ENCODE measurements at places on chromosomes 1 and 21.

DNA sequence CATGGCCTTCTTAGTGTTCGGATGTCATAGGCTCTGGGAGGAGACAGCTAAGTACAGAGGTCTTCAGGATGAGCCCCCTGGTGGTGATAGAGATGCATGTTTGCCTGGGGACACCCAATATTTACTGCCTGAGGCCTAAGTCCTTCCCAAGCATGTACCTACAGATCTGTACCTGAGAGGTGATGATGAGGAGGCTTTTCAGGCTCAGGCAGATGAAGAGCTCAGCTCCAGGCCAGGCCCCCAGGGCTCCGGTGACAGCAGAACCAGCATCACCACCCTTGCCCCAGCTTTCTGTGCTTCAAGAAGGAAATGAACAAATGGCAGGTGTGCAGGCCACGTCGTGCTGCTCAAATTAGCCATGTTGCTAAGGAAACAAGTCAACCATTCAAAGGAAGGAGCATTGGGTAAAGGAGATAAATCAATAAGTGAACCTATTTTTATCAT lies 21.1 kb downstream of the CACNA1E start:
- DNase-seq, result no peak

DNA sequence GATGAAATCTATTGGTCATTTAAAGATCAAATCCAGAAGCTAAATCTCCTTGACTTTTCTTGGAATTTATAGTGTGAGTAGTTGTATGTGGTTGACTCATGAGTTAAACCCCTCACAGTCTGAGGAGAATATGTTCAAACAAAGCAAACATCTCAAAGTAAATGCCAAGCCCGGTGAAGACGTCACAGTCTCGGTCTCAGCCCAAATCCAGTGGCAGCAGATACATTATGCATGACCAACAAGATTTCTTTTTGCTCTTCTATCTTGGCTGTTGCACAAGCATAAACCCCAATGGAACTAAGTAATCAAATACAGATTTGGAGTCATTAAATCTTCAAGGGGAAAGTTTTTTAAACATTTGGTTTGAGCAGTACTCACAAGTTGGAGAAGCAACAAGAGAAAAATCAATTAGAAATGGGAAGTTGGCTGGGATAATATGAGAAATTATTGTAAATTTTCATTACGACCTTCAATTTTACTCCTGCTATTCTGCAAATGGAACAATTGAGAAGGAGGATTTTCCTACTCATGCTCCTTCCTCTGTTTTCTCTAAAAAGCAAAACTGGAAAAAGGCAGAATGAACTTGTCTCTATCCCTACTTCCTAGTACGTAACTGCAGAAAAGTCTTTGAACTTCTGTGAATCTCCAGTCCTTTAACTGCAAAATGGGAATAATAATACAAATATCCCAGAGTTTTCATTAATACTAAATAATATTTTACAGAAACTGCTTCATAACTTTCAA lies 575.8 kb downstream of the NUF2 start:
- no peak for DNase-seq

DNA sequence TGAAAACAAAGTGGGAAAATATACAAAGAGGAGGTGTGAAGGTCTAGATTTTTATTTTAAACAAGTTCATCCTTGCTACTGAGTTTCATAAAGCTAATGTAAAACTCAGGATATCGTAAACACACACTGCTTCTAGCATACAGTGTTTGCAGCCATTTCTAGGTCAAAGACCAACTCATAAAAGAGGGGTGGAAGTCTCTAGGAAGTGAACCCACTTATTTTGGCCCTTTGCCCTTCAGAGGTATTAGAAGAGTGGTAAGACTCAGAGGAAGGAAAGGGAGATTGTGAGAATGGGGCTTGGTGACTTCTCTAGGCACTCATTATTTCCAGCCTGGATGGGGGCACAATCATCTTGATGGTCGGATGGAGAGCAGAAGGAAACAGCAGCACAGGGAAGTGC lies 91.2 kb downstream of the TNFSF18 start:
- no peak for DNase-seq

DNA sequence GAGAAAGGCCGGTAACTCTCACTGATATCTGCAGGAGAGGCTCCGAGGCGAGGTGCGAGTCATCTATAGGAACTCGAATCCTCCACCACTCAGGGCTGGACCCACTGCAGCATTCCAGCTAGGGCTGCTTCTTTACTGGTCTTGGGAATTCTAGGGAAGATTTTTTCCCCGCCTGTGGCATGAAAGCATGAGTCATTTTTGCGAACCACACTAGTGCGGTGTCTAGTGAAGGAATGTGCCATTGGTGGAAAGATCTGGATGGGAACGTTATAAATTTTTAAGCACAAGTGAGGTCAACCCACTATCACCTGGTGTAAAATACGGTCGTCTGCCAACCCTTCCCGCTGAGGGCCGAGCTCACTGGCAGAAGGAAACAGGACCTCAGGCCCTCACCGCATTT lies 49.7 kb downstream of the SYF2 start:
- peak; percentile 71 for DNase-seq

DNA sequence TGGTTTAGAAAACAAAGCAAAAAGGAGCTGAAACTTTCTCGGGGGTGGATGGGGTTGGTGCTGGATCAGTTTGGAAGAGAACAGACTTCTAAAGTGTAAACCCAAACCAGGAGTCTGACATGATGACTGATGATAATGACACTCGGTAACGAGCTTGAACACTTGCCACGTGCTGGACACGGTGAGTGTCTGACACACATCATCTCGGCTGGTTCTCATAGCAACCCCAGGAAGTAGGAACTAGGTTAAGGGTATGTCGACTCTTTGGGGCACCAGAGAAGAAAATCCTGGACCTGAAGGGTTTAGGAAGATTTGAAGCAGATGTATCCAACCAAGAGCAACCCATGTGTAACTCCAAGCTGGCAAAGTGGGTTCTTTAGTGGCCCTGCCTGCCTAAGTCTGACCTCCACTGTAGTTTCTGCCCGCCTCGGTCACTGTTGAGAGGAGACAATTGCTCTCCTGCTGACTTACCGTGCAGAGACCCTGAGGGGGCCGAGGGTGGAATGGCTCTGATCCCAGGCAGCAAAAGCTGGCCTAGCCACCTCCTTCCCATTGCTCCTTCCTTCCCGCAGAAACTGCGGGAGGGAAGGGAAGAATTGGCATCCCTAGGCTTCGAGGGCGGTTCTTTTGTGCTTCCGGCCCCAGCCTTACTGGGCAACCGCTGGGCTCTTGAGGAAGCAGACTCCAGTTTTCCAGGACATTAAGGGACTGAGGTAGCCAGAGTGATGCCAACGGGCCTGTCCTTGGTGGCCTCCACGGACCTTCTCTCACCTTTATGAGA lies 156.0 kb downstream of the TOMM20 start:
- no peak for DNase-seq

- no peak for DNase-seq
These were observed 598.8 kb downstream of the PLPP3 start for GRCh38 chr1:55980582-55980981.

- DNase-seq, result peak; percentile 99
These were observed 7.0 kb upstream of the P3R3URF start for GRCh38 chr1:46183079-46183847.

DNA sequence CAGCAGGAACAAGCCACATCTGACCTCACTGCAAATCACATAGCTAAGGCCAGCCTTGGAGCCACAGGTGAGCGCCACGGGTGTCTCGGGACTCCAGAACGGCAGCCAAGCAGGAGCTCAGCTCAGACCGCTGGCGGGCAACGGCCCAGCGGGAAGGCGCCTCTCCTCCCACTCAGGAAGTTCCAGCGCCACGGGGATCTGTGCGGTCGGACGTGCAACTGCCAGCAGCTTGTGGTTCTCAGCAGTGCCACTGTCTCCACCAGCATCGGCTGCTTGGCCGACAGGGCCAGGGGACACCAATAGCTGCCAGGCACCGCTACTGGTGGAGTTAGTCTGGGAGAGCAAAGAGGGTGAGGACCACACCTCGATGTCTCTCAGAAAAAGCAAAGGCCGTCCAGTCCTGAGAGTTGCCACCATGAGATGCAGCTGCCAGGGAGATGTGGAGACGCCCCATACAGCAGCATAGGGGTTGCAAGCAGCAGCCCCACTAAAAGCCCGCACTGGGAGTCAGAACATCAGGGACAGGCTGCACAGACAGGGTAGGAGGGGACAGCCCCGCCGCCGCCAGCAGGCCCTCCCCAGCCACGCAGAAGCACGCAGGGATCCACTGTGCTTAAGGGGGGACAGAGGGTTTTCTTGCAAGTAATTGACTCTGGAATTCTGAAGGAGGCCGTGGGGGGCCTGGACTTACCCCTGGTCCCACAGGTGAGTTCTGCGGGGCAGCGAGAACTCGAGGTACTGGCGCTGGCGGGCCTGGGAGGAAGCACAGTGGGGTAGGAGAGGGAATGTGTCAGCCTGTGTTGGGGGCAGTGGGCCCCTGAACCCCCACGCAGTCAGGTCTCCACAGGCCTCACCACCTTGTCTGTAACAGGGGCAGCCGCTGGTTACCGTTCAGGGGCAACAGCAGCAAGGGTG lies 83.5 kb downstream of the NPHP4 start:
- DNase-seq, result no peak

DNA sequence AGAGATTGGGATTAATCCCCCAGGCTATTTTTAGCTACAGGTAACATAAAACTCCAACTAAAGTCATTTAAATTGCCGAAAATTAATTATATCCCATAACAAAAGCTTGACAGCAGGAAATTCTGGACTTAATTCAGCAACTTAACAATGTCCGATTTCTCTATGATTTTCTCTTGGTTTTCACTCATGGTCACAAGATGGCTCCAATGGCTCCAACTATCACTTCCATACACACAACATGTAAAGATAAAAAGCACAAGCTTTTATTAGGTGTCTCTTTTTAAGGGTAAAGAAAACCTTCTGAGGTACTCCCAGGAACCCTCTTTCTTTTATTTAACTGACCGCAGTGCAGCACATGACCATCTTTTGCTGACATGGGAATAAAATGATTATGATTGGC lies 363.5 kb upstream of the PTBP2 start:
- no peak for DNase-seq

GRCh38 chr1:225447650-225448089 lies 19.8 kb upstream of the LBR start:
- DNase-seq, result no peak
